ENCODE measurements at places on chromosomes 1 and 21.

GRCh38 chr1:56025942-56026341, 553.4 kb downstream of the PLPP3 start:
- no peak for DNase-seq

- DNase-seq = no peak
Measured at GRCh38 chr1:56461158-56462127, 117.9 kb downstream of the PLPP3 start.

GRCh38 chr1:107767156-107767582, 197.8 kb downstream of the VAV3 start:
- DNase-seq = no peak

GRCh38 chr1:25794325-25794724, 5.7 kb upstream of the SELENON start:
- DNase-seq = no peak

DNA sequence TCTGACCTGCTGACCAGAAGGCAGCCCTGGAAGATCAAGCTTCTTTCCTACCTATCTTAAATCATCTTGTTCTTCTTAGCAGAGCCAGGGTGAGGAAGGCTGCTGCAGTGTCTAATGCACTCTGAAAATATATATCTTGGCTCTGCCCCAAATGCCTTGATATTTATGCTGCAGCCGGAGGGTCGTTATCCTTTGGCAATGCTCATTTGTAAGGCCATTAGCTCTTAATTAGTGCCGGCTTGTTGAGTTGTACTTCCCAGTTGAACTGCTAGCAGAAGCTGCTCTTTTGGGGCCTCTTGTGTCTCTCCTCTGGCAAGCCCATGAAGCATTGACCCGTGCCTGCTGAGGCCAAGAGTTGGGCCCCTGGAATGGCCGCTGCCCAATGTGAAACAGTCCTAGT, 4.2 kb upstream of the GNL2 start:
- DNase-seq = no peak

- DNase-seq = no peak
Measured at GRCh38 chr1:109249654-109250401, 489 bp downstream of the CELSR2 start.

GRCh38 chr1:61082311-61083012, at the start of gene NFIA:
Gene NFIA (plus strand): TSS chr1:61082561.
- no peak for DNase-seq

GRCh38 chr1:203692565-203693470, 66.2 kb downstream of the ATP2B4 start:
- no peak for DNase-seq
